ENCODE measurements at places on chromosomes 5 and 9. TPM values are rescaled to one million over a fixed set of nuclear protein-coding genes. Genes with fewer than 3 reads are reported as not detected.

INSL6 gene
- total RNA-seq = not detected

PCDHGA5 gene
- 2.5 TPM for total RNA-seq

GRCh38 chr5:1124205-1125029 is 12.6 kb upstream of the SLC12A7 start:
- no peak overlapping the region for H3K27ac ChIP-seq
- H3K4me3 ChIP-seq = no peak overlapping the region
- H3K36me3 ChIP-seq = no peaks in the 10 kb centered on the region
- no peaks in the 10 kb centered on the region for H3K27me3 ChIP-seq
- H3K4me1 ChIP-seq = no peaks in the 10 kb centered on the region

PTGES gene
- 2.5 TPM for total RNA-seq

DNA sequence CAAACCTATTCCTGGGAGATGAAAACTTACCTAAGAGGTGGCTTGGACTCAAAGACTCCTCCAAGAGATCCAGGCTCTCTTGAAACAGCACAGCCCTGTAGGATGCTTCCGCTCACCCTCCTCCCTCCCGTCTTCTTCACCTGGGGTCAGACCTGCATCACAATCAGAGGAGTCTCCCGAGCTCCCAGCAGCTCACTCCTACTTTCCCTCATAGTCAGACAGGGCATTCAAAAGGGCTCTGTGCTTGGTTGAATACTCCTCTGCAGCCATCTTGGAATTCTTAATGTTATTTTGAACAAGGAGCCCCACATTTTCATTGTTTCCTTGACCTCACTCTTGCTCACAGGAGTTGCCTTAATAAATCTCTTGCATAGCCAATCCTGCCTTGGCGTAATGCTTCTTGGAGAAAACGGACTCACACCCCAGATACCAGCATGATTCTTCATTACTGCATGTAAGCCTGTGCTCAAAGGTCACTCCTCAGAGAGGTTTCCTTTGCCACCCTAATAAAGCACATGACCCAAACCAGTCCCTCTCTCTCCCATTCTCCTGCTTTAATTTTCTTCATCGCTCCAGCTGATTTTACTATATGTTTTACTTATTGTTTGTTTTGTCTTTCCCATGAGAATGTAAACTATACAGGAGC is 47.1 kb upstream of the IFNK start:
- H3K36me3 ChIP-seq = peaks cover 27% of the 10 kb centered on the region
- no peaks in the 10 kb centered on the region for H3K27me3 ChIP-seq
- peaks cover 22% of the 10 kb centered on the region for H3K4me1 ChIP-seq

GRCh38 chr5:432928-433791 is 9.8 kb upstream of the EXOC3 start:
- no peaks in the 10 kb centered on the region for H3K27me3 ChIP-seq
- DNase-seq = no peak
- H3K36me3 ChIP-seq = no peaks in the 10 kb centered on the region
- no peak overlapping the region for H3K27ac ChIP-seq

CDH9 gene
- total RNA-seq = 0.21 TPM

GRCh38 chr5:23139338-23140171 is 286.4 kb upstream of the CDH12 start:
- H3K4me1 ChIP-seq = no peaks in the 10 kb centered on the region
- H3K27ac ChIP-seq = no peak overlapping the region
- peaks cover 13% of the 10 kb centered on the region for H3K36me3 ChIP-seq

DNA sequence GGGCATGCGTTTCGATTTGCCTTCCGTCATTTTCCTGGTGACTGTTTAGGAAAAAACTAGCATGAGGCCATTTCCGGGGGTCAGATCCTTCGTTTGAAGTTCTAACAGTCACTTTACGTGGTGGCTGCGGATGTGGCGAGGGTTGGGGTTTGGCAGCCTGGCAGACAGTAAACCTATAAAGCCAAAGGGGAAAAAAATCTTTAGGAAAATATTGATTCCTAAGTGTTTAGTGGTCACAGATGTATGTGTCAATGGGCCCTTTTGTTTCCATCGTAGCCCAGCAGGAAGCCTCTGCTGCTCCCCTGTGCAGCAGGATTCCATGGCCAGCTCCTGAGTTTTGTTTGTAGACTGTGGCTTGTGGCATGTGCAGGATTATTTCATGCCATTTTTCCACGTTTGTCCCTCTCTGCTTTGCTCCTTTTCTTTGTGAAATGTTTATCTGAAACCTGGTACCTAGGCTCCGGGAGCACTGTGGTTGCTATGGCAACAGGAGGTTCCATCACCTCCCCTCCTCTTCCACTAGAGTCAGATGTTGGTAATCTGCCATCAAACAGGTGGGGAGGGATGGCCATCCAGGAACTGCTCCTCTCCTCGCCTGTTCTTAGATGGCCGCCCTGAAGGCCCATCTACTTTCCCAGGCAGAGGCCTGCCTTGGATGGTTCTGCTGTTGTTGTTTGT is 202.3 kb downstream of the AOPEP start:
- DNase-seq = no peak
- H3K4me1 ChIP-seq = peaks cover 22% of the 10 kb centered on the region
- H3K4me3 ChIP-seq = no peak overlapping the region
- H3K27me3 ChIP-seq = no peaks in the 10 kb centered on the region
- H3K36me3 ChIP-seq = no peaks in the 10 kb centered on the region

ROR2 gene
- total RNA-seq = 19.8 TPM

ZNF454 gene
- total RNA-seq = 4.3 TPM

CCIN gene
- 0.20 TPM for total RNA-seq

CARD9 gene
- 0.96 TPM for total RNA-seq

RFESD gene
- total RNA-seq = 4.5 TPM

GRCh38 chr9:132946211-132946610 is 1.8 kb upstream of the TSC1 start:
- no peak overlapping the region for H3K4me3 ChIP-seq
- DNase-seq = no peak
- H3K36me3 ChIP-seq = no peaks in the 10 kb centered on the region
- peaks cover 44% of the 10 kb centered on the region for H3K4me1 ChIP-seq

DNA sequence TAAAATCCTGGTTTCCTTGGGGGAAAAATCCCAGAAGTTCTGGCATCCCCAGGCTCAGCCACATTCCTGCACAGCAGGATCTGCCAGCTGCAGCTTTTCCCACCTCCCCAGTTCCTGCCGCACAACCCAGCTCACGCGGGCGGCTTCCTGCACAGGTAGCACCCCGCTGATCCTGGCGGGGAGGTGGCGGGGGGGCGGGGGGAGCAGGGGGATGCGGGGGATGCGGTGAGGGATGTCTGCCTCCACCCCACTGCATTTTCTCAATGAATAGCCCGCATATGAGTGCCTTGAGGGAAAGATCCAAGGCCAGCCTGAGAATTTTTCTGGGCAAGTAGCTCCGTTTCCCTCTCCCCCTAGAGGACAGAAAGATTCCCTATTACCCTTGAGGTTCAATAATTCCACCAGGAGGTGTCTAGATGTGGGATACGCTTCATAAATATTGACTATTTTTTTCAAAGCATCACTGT is 21.1 kb downstream of the GFPT2 start:
- peak; percentile 86 for DNase-seq
- peak overlapping the region; percentile 22 for H3K4me3 ChIP-seq

GRCh38 chr5:104734046-104734445 is 1171.5 kb upstream of the NUDT12 start:
- H3K4me3 ChIP-seq = no peak overlapping the region
- no peaks in the 10 kb centered on the region for H3K4me1 ChIP-seq
- no peak for DNase-seq
- H3K27ac ChIP-seq = no peak overlapping the region
- no peaks in the 10 kb centered on the region for H3K36me3 ChIP-seq
- H3K27me3 ChIP-seq = no peaks in the 10 kb centered on the region

- H3K4me3 ChIP-seq = no peak overlapping the region
- H3K4me1 ChIP-seq = peaks cover 39% of the 10 kb centered on the region
- H3K27me3 ChIP-seq = no peaks in the 10 kb centered on the region
Measured at GRCh38 chr5:95398989-95399388, 7.8 kb downstream of the FAM81B start.

- no peak overlapping the region for H3K4me3 ChIP-seq
- H3K36me3 ChIP-seq = no peaks in the 10 kb centered on the region
- no peaks in the 10 kb centered on the region for H3K4me1 ChIP-seq
- DNase-seq = no peak
- no peak overlapping the region for H3K27ac ChIP-seq
Measured at GRCh38 chr5:139969318-139969717, 73.8 kb downstream of the NRG2 start.

DNA sequence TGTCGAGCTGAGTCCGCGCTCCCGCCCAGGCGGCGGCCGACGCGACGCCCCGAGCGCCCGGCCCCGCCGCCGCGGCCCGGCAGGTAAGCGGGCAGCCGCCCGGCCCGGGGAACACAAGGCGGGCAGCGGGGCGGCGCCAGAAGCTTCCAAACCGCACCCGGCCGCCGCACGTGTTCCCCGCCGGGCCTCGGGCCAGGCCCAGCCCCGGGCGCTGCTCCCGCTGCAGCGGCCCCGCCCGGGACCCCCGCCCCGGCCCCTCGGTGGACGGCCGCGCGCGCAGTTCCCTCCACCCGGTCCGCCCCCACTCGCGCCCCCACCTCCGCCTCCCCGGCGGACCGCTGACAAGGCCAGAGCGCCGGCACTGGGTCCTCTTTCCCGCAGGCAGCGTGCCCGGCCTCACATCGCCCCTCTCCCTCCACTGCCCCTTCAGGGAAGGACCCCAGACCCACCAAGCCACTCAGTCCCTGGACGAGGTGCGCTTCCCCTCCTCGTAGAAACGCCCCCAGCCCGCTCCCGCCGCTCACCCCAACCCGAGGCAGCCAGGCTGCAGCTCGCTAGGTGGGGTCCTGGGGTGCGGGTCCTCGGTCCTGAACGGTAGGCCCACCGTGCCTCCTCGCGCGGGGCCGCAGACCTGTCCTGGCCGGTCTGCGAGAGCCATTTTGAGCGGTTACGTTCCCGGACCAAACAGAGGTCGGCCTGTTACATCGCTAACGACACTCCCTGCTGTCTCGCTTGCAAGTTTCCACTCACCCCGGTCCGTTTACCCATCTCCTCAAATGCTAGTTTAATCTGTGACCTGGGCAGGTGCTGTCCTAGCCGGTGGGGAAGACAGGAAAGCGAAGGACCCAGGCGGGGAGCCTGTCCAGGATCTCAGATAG is 475 bp downstream of the WDR5 start:
- H3K27me3 ChIP-seq = no peaks in the 10 kb centered on the region
- H3K4me1 ChIP-seq = peaks cover 44% of the 10 kb centered on the region
- peaks cover 24% of the 10 kb centered on the region for H3K36me3 ChIP-seq
- peak overlapping the region; percentile 93 for H3K27ac ChIP-seq
- DNase-seq = peak; percentile 44

SHROOM1 gene
- total RNA-seq = 8.1 TPM

TPPP gene
- 1.8 TPM for total RNA-seq

C5orf52 gene
- not detected for total RNA-seq

DNA sequence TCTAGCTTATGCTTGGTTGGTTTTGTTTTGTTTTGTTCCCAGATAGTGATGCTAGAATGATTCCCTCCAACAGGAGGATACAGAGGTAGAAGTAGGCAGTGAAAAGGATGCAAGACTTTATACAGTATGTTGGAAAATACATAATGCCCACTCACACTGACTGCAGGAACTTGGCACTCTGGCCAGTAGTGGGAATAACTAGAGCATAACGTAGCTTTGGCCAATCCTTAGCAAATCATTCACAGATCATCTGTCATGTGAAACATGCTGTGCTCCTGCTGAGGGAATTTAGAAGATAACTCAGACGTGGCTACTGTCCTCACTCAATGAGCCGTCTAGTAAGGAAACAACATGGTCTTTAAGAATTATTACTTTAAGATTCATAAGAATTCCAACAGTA is 13.5 kb downstream of the CFAP90 start:
- H3K27me3 ChIP-seq = peaks cover 13% of the 10 kb centered on the region
- H3K27ac ChIP-seq = no peak overlapping the region
- DNase-seq = no peak
- no peak overlapping the region for H3K4me3 ChIP-seq
- H3K4me1 ChIP-seq = no peaks in the 10 kb centered on the region

ANKRD20A1 gene
- total RNA-seq = 0.27 TPM

SKIC3 gene
- 65.9 TPM for total RNA-seq

SH2D3C gene
- total RNA-seq = 5.4 TPM

- H3K4me1 ChIP-seq = peaks cover 56% of the 10 kb centered on the region
- H3K27ac ChIP-seq = no peak overlapping the region
- peak; percentile 69 for DNase-seq
- peaks cover 73% of the 10 kb centered on the region for H3K27me3 ChIP-seq
- peak overlapping the region; percentile 87 for H3K4me3 ChIP-seq
Measured at GRCh38 chr5:16935231-16936149, 598 bp downstream of the MYO10 start.

ZNF608 gene
- total RNA-seq = 44.4 TPM

DNA sequence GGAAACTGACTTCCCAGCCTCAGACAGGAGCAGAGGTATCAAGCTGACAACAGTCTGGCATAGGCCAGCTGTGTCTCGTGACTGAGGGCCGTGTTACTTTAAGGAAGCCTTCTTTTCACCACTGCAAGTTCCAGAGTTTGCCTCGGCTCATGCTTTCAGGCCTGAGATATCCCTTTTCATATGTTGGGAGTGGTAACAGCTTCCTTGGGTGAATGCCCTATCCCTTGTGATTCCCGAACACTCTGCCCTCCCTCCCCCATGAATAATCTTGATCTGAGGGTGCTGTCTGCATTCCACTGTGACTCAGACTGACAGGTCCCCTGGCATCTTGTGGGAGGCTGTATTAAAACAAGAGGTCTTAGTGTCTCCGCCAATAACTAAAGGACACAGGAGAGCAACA is 49.7 kb upstream of the ARL15 start:
- no peak overlapping the region for H3K4me3 ChIP-seq
- peaks cover 10% of the 10 kb centered on the region for H3K36me3 ChIP-seq
- H3K4me1 ChIP-seq = peaks cover 8% of the 10 kb centered on the region

DNA sequence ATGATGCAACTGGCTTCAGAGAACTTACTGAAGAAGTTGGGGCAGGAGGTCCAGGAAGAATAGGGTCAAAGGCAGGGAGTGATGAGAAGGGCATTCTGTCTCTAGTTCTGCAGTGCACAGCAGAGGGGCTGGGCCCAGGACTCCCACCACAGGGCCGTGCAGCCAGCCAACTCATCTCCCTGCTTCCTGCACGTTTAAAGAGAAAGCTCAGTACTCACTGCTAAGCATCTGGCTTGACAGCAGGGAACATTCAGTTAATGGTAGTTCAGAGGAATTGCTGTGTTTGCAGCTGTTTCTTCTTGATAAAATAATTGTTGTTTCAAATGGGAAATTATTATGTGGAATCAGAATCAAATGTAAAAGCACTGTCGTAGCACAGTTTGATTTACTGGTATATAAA is 25.6 kb upstream of the SCAMP1 start:
- peaks cover 11% of the 10 kb centered on the region for H3K36me3 ChIP-seq
- H3K4me3 ChIP-seq = no peak overlapping the region
- no peak for DNase-seq
- no peak overlapping the region for H3K27ac ChIP-seq

Data from WTC11 (cell line).